Dermis microvascular lymphatic vessel endothelial cell (primary cell): ENCODE measurements at places on chromosomes 12 and 14. TPM values are rescaled to one million over a fixed set of nuclear protein-coding genes. Genes with fewer than 3 reads are reported as not detected.

DNA sequence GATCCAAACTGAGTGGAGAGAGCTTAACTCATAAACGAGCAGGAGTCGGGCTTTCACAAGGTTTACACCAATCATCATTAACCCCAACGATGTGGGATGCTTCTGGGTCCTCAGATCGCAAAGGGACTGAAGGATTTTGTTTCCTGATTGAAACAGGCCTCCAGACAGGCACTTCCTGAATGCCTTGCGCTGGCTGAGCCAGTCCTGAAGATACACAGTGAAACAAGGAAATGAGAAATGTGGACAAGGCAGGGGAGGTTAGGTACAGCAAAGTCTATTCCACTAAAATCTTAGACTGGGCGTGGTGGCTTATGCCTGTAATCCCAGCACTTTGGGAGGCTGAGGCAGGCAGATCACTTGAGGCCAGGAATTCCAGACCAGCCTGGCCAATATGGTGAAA, 30.7 kb downstream of the RBM19 start:
- no peak for DNase-seq

DNA sequence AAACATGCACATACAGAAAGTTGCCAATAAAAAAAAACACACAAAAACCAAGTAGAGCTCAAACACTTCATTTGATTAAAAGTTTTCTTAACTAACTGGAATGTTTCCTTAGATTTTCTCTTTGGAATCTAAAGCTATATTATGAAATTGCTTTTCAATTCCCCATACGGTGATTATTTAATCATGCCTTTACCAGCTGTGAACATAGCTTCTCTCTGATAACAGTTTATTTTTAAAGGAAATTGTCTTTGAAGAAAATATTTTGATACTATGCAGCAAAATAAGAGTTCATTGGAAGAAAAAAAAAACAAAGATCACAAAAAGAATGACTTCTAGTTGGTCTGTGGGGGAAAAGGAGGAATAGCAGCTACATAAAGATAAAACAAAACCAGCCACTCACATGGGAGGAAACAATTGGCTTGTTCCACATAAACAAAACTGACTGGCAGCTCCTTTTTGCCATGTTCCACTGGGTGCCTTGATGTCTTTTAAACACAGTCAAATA, 71.4 kb downstream of the BMP4 start:
- DNase-seq, result peak; percentile 78

- DNase-seq, result no peak
Measured at GRCh38 chr12:68591734-68592418, 18.8 kb upstream of the RAP1B start.

DNA sequence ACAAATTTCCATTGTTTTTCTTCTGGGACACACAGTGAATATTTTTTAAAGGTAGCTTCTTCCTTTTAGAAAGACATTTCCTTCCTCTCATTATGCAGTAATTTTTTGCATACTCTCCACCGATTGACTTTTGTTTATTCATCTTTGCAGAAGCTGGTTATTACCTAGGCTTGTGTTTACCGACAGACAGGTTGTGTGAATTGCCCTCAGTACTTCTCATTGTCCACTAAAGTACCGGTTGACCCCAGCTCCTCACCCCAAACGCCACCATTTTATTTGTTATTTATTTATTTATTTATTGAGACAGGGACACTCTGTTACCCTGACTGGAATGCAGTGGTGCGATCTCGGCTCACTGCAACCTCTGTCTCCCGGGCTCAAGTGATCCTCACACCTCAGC, 63.4 kb upstream of the MYL2 start:
- DNase-seq, result no peak

DNA sequence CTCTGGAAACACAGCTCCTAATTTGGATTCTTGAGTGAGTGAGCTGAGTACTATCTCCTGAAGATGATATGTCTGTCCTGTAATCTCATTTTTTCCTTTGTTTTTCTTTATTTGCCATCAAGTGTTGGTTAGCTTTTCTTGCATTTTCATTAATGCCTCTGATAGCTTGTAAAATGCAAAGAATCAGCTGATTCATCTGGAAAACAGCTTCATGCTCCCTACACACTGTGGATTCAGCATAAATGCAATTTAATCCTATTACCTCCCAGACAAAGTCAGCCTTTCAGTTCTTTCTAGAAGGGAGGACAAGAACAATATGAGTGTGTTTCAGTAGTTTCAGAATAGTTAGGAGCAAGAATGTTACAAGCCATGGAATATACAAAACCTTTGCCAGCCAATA, 79.4 kb downstream of the DACT1 start:
- no peak for DNase-seq

DNA sequence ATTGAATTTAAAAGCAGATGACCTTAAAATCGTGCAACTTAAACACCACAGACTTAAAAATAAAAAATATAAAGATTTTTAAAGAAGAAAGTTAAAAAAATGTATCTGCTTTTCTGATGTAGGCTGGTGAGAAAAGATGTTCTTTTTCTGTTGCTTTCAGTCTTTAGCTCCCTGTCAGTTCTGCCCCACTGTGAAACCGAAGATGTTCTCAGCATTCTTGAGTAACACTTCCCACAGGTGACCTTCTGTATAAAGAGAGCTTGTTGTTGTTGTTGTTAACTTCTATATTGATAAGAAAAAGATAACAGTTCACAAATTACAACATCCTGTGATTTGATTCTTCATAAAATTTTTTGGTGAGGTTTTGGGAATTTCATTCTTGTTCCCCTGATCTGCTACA, 377.9 kb upstream of the RGS6 start:
- DNase-seq, result no peak

DNA sequence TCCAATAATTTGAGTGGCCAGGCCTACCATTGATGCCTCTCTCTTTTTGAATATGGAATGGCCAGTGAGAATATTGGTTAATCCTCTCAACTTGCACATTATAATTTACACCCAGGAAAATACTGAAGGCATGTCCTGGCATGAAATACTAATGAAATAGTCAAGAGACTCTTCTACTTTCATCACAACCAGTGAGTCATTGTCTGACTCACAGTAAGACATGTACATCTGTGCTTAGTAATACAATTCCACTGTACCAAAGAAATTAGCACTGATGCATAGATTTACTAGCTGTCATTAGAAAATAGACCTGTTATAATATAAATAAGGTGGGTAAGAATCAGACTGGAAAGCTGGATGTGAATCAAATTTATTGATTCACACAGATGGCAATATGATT, 31.6 kb downstream of the KCNC2 start:
- DNase-seq, result no peak

GRCh38 chr12:11771895-11772502, 122.5 kb downstream of the ETV6 start:
- no peak for DNase-seq

GRCh38 chr12:18556161-18556560, 181.7 kb downstream of the PLCZ1 start:
- no peak for DNase-seq

DNA sequence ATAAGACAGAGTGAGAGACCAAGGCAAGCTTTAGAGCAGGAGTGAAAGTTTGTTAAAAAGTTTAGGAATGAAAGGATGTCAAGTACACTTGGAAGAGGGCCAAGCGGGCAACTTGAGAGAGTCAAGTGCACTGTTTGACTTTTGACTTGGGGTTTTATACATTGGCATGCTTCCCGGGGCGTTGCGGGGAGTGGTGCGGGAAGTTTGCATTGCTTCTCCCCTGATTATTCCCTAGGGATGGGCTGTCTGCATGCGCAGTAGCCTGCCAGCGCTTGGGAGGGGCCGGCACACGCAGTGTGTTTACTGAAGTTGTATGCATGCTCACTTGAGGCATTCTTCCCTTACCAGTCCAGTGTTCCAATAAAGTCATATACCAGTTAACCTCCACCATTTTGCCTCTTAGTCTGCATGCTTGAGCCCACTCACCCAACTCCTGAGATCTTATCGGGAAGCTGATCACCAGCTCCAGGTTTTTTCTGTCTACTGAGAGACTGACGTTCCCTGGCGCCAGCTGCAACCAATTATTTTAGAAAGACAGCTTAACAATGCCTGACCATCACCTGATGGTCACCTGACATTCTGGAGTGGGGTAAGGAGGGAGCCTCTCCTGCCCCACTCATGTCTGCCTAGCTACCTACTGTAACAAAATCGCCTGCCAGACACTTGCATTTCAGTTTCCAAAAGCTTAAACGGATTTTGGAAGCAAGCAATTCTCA, 53.2 kb downstream of the DACT1 start:
- DNase-seq, result no peak

GRCh38 chr12:96989916-96990315, 82.9 kb downstream of the NEDD1 start:
- peak; percentile 29 for DNase-seq

Gene RTN1
- total RNA-seq, result under 0.01 and 0.13 TPM in 2 replicates

DNA sequence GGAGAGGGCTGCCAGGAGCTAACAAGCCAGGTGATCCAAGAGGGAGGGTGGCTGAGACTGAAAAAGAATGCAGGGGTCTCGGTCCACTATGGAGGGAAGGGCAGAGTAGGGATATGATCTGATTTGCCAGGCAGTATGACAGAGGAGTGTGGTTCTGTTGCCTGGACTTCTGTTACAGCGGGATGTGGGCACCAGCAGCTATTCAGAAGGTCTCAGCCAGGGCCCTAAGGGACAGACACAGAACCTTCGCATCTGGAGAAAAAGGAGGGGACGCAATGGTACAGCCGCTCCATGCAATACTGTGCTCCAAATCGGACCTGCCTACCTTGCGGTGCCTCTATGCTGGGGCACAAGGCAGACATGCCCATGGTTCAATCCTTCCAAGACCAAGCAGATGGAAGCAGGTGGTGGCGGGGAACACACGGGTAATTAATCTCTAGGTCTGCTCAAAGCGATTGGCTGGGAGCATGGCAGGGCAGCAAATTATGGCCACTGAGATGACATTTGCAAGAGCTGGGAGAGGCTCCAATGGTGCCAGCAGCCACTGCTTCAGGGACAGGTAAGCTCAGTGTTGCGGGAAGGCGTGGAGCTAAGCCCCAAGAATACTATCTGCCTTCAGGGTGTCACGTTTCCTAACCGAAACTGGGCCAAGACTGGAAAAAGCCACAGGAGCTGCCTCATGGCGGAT, 185.5 kb downstream of the FOXN3 start:
- no peak for DNase-seq

Gene ASB2
- total RNA-seq, result not detected in 2 replicates

- DNase-seq, result peak; percentile 44
Measured at GRCh38 chr12:111467857-111468241, 62.1 kb downstream of the SH2B3 start.

Gene PAPLN
- total RNA-seq, result 30.4 and 58.3 TPM in 2 replicates

Gene PTCSC3
- not detected in 2 replicates for total RNA-seq

GRCh38 chr12:1864456-1864855, 44.1 kb downstream of the LRTM2 start:
- DNase-seq, result no peak

GRCh38 chr14:69979882-69980281, 100.7 kb downstream of the SMOC1 start:
- DNase-seq, result no peak

- no peak for DNase-seq
Measured at GRCh38 chr12:48151103-48151771, 6.1 kb downstream of the ASB8 start.

Gene RD3L
- total RNA-seq, result not detected in 2 replicates

DNA sequence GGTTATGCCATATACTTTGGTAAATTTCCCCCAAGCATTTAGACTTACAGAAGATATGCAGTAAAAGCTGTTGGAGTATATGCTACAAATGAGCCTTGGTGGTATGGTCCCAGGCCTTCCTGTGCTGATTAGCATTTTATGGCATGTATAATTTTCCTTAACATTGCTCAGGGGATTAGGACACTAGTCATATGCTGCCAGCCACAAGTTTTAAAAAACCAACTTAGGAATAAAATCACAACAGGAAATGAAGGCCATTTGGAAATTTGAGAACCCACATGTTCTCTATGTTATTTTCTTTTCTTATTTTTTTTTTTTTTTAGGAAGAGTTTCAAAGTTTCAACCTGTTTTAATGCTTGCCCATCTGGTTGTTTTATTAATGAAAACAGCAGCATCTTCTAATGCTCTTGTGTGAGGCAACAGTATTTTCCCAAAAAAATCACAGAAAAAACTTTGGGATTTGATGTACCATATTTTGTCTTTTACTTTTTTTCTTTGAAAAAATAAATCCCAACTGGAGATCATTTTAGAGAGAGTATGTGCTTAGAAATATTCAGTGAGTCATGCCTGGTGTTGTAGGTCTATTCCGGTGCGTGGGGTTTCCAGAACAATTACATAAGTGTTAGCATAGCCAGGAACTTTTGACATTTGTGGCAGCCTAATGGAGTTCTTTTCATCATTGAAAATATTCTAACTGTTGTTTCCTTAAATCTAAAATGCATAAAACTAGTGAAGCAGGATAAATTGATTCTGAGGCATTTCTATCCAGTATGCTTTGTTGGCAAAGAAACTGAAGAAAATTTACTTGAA, 21.7 kb upstream of the DUSP6 start:
- DNase-seq, result peak; percentile 94

Gene METTL17
- 23.4 and 23.5 TPM in 2 replicates for total RNA-seq

Gene CLMN
- 0.26 and 0.63 TPM in 2 replicates for total RNA-seq

- no peak for DNase-seq
Measured at GRCh38 chr14:51020024-51020710, 74.7 kb downstream of the TRIM9 start.

Gene MIP
- total RNA-seq, result 0.26 and 0.51 TPM in 2 replicates

DNA sequence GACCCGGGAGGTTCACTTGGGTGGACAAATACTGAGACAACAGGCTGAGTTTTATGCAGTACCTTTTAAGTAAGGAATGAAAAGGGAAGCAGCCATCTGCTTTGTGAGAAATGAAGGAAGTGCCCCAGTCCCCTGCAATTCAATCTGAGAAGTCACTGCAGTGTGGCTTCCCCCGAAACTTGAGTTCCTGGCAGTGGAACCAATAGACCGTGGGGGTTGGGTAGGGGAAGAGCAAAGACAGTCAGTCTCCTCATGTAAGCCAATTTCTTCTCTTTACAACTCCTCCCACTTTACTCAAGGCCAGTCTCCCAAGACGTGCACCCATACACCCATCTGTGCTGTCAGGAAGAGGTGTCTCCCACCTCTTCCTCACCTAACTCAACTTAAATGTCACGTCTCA, 206.5 kb downstream of the BCAT1 start:
- DNase-seq, result no peak

DNA sequence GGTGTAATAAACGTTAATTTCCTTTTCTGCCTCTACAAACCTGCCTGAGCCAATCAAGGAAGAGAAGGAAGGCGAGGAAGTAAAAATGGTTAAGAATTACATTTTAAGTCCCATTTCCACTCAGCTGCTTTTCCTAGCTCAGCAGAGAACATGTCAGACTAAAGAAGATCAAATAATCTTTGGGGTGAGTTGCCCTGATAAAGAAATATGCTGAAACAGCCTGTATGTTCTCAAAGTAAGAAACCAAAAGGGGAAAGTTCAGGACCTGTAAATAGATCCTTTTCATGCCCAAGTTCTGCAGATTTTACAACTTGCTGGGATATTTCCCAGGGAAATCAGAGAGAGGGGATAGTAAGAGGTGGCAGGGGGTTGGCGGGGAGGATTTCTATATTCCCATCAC, 55.5 kb downstream of the PHLDA1 start:
- DNase-seq, result no peak
